ENCODE measurements at places on chromosomes 5 and 9. TPM values are rescaled to one million over a fixed set of nuclear protein-coding genes. Genes with fewer than 3 reads are reported as not detected.

- H3K4me1 ChIP-seq = no peaks in the 10 kb centered on the region
- no peak overlapping the region for H3K27ac ChIP-seq
- no peak overlapping the region for H3K4me3 ChIP-seq
Measured at GRCh38 chr5:178385496-178385890, 152.9 kb upstream of the PHYKPL start.

- no peak overlapping the region for H3K27ac ChIP-seq
- no peak for DNase-seq
- no peak overlapping the region for H3K4me3 ChIP-seq
- peaks cover 67% of the 10 kb centered on the region for H3K4me1 ChIP-seq
Measured at GRCh38 chr9:120885958-120886357, 9.0 kb upstream of the PHF19 start.

DNA sequence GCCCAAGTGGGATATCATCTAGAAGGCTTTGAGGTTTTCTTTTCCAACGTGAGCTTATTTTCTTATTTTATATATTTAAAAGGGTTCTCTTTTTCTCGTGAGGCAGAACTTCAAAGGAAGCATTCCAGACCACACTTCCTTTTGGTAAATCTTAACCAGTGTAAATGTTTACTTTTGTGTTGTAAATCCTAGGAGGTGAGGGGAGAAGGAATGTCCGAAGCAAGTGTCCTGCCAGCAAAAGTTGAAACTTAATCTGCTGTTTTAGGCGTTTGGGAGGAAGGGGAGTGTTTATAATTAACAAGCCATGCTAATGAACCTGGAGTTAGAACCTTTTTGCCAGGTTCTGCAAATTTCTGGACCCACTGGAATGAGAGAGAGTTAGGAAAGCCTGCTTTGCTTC, 37.9 kb downstream of the WWC1 start:
- no peaks in the 10 kb centered on the region for H3K4me1 ChIP-seq
- no peak for DNase-seq
- no peaks in the 10 kb centered on the region for H3K36me3 ChIP-seq
- no peak overlapping the region for H3K4me3 ChIP-seq

DNA sequence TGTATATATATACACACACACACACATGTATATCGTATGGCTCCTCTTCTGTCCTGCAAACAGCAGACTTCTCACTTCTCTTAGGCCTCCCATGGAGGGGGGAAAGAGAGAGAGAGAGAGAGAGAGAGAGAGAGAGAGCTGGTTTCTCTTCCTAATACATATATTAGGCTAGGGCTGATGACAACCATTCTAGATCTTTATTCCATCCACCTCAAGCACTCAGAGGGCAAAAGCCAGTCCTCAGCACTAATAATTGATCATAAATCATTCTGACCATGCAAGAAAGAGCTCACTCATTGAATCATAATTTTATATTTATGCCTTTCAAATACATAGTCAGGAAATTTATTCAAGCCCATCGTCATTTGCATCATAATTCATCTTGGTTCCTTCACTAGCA, 47.0 kb downstream of the CFAP90 start:
- no peak for DNase-seq
- no peak overlapping the region for H3K27ac ChIP-seq
- H3K4me3 ChIP-seq = no peak overlapping the region

DNA sequence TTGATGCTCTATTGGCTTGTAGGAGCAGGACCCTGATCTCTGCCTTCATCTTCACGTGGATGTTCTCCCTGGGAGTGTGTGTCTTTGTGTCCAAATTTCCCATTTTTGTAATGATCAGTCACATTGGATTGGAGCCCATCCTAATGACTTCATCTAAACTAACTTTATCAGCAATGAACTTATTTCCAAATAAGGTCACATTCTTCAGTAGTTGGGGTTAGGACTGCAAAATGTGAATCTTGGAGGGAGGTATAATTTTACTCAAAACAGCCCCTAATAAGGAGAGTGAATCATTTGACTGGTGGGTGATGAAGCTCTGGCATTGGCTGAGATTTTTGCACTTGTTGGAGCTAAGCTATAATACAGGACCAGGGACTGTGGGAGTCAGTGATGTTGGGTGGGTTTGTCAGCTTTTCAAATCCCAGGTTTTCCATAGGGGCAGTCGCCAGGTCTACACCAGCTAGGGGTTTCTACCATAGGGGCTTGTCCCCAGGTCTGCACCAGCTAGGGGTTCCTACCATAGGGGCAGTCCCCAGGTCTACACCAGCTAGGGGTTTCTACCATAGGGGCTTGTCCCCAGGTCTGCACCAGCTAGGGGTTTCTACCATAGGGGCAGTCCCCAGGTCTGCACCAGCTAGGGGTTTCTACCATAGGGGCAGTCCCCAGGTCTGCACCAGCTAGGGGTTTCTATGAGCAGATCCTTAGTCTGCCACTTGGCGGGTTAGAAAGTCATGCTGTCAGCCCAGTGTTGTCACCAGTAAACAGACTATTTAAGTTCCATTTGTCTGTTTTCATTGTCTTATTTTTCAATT, 382.6 kb upstream of the DAP start:
- no peak for DNase-seq
- no peak overlapping the region for H3K4me3 ChIP-seq
- no peaks in the 10 kb centered on the region for H3K4me1 ChIP-seq
- H3K27ac ChIP-seq = no peak overlapping the region

DNA sequence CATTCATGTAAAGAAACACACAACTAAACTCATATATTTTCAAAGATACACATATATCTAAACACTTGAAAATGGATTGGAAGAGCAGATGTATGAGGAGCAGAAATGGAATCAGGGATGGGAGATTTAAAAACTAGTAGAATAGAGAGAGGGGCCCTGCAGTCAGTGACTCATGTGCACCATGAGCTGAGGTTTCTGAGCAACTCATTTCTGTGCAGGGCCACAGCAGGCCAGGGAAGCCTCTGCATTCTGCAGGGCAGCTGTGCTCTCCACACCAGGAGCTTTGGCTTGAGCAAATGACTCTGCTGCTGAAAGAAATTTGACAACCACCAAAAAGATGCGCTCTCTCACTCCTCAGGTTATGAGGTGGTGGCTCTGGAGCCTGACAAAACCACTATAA, 27.1 kb downstream of the LHX6 start:
- DNase-seq = no peak
- H3K4me3 ChIP-seq = no peak overlapping the region
- H3K27me3 ChIP-seq = no peaks in the 10 kb centered on the region
- no peaks in the 10 kb centered on the region for H3K4me1 ChIP-seq
- no peak overlapping the region for H3K27ac ChIP-seq

The GABRA1 gene
- not detected for total RNA-seq

The WNK2 gene
- not detected for total RNA-seq

The PKD2L2 gene
- total RNA-seq = not detected

The CNTNAP3 gene
- not detected for total RNA-seq

The FOXD4 gene
- total RNA-seq = 0.30 TPM

DNA sequence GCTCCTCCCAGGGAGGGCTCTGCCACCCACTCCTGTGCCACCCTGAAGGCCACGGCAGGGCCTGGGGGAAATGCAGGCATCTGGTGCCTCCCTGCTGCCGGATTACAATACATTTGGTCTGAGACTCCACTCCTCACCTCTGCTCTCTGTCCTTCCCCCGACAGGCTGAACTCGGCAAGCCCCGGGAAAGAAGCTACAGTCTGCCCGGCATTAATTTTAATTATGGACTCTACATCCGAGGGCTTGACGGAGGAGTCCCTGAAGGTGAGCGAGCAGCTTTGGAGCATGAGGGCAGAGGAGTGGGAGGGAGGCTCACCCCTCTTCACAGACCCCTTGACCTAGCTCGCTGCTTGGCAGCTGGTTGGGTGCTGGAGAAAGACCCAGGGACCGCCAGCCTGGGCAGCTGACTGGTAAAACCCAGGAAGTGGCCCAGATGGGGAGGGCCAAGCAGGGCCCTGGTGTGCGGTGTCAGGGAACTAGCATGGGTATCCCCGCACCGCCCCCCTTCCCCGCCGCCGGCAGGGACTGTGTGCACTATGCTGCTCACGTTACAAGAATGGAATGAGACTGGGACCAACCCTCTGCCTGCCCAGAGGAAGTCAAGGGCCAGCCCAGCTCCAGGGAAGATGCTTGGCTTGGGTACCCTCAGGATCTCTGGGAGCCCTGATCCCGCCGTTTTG, 83.7 kb upstream of the BARHL1 start:
- H3K27ac ChIP-seq = no peak overlapping the region
- no peaks in the 10 kb centered on the region for H3K36me3 ChIP-seq
- no peak for DNase-seq
- H3K27me3 ChIP-seq = no peaks in the 10 kb centered on the region

DNA sequence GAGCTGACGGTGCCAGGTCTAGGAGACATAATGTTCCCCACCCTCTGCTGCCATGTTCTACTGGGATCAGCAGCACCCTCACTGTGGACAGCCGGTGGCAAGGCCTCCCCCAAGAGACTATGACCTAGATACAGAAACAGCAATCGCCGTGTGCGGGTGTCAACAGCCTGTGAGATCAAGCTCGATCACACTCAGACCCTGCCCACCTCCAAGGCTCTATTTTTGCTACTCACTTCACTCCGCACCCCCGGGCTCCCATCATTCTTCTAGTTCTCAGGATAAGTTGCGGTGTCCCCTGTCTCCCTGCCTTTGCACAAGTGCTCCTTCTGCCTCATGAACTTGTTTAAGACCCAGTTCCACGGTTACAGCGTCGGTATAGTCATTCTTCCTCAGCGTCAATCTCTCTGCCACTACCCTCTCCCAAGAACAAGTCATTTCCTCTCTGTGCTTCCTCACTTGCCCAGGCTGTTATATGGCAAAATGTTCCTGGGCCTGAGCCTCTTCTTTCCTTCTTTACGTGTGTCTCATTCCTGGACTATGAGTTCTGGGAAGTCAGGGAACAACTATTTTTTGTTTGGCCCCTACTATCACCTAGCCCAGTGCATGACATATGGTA, 5.4 kb upstream of the DOCK8 start:
- no peak for DNase-seq
- H3K4me3 ChIP-seq = no peak overlapping the region
- no peaks in the 10 kb centered on the region for H3K36me3 ChIP-seq
- H3K27me3 ChIP-seq = no peaks in the 10 kb centered on the region
- no peak overlapping the region for H3K27ac ChIP-seq

GRCh38 chr5:96112123-96112670, 150.5 kb upstream of the ELL2 start:
- no peak overlapping the region for H3K27ac ChIP-seq
- H3K36me3 ChIP-seq = no peaks in the 10 kb centered on the region
- no peaks in the 10 kb centered on the region for H3K27me3 ChIP-seq

DNA sequence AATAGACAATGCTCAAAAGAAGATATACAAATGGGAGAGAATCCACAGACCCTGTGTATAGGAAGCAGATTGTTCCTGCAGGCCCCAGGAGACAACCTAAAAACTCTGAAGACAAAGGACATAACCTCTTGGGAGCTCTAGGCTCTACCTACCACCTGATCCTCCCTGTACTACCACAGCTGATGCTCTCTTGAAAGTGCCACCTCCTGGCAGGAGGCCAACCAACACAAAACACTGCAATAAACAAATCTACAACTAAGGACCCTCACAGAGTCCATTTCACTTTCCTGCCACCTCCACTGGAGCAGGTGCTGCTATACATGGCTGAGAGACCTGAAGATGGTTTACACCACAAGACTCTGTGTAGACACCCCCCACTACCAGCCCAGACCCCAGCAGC, 49.0 kb downstream of the STARD4 start:
- H3K36me3 ChIP-seq = peaks cover 4% of the 10 kb centered on the region
- no peaks in the 10 kb centered on the region for H3K4me1 ChIP-seq
- DNase-seq = no peak

Measured in CD4-positive, alpha-beta memory T cell (primary cell).